NCI-H1417 (cell line): ENCODE measurements at places on chromosomes 2 and 18.

GRCh38 chr18:42178376-42179080, 223.5 kb downstream of the PIK3C3 start:
- no peak for DNase-seq

DNA sequence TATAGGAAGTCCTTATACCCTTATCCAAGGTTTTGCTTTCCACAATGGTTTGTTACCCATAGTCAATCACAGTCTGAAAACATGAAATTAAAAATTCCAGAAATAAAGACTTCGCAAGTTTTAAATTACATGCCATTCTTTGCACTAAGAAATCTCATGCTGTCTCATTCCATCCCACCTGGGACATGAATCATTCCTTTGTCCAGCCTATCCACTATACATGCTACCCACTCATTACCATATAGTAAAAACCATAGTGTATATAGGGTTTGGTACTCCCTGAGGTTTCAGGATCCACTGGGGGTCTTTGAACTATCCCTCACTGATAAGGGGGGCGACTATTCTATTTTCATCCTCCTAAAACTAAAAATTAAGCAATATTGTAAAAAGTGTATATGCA, 17.0 kb downstream of the SP3 start:
- no peak for DNase-seq

- no peak for DNase-seq
Observed at GRCh38 chr18:61368001-61368400, 34.8 kb downstream of the CDH20 start.

GRCh38 chr2:14632133-14632936, at the start of gene LRATD1:
Gene LRATD1 (plus strand): TSS chr2:14632717. CDS start chr2:14633980, 1,263 bp downstream.
- DNase-seq = peak; percentile 97

GRCh38 chr2:223855426-223855825, 18.0 kb upstream of the AP1S3 start:
- DNase-seq = no peak

DNA sequence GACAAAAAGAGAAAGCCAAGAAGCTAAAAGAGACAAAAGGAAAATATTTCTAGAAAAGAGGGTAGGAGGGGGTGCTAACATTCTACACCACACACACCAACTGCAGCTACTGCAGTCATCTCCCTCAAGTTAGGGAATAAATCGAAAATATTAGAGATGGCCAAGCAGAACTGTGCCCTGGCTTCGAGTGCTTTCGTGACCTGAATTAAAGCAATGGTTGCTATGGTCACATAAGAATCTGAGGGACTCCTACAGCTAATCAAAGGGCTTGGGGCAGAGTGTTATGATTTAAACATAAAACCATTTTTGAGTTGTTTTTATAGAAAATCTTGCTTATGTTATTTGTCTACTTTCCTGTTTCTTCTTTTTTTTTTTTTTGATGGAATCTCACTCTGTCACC, 159.6 kb upstream of the HNRNPA3 start:
- no peak for DNase-seq

- no peak for DNase-seq
Observed at GRCh38 chr2:136751406-136751805, 13.9 kb upstream of the THSD7B start.

DNA sequence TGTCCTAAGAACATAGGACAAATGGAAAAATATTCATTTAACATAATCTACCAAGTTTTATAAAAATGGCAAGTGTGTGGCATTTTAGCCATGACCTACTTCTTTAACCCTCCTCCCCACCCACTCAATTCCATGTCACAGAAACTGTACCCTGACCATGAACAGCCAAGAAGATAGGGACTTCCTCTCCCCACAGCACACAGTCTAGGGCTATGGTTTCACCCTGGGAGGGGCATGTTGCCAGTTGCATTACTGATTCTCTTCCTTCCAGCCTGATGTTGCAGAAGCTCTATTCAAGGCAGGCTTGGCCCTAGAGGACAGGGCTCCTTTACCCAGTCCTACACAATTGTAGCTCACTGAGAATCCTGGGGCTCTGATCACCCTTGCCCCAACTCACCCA, 153.6 kb upstream of the KLF7 start:
- DNase-seq = no peak

GRCh38 chr18:36247036-36247435, 50.5 kb upstream of the FHOD3 start:
- DNase-seq = no peak
